ENCODE measurements at places on chromosomes 1 and 21. TPM values are rescaled to one million over a fixed set of nuclear protein-coding genes. Genes with fewer than 3 reads are reported as not detected.
A peak's percentile ranks its signal among the peaks of the same experiment; 100 is the strongest.

GRCh38 chr1:224223819-224224714 lies 41.0 kb downstream of the DEGS1 start:
- peak; percentile 60 for DNase-seq

DNA sequence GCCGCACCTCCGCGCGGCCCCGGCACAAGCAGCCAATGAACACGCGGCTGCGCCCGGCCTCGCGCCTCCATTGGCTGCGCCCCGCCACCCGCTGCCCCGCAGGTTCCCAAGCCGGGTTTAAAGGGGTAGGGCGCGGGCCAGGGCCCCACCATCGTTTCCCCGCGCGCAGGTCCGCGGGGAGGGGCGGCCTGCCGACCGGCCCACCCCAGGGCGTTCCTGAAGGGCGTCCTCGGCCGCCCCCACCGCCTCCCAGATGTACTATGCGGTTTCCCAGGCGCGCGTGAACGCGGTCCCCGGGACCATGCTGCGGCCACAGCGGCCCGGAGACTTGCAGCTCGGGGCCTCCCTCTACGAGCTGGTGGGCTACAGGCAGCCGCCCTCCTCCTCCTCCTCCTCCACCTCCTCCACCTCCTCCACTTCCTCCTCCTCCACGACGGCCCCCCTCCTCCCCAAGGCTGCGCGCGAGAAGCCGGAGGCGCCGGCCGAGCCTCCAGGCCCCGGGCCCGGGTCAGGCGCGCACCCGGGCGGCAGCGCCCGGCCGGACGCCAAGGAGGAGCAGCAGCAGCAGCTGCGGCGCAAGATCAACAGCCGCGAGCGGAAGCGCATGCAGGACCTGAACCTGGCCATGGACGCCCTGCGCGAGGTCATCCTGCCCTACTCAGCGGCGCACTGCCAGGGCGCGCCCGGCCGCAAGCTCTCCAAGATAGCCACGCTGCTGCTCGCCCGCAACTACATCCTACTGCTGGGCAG lies at the start of gene OLIG1:
TSS of gene OLIG1 (plus strand) at position 148 of the 750 bp plus-strand sequence. CDS start at position 254, 106 bp downstream.
- no peak for DNase-seq

DNA sequence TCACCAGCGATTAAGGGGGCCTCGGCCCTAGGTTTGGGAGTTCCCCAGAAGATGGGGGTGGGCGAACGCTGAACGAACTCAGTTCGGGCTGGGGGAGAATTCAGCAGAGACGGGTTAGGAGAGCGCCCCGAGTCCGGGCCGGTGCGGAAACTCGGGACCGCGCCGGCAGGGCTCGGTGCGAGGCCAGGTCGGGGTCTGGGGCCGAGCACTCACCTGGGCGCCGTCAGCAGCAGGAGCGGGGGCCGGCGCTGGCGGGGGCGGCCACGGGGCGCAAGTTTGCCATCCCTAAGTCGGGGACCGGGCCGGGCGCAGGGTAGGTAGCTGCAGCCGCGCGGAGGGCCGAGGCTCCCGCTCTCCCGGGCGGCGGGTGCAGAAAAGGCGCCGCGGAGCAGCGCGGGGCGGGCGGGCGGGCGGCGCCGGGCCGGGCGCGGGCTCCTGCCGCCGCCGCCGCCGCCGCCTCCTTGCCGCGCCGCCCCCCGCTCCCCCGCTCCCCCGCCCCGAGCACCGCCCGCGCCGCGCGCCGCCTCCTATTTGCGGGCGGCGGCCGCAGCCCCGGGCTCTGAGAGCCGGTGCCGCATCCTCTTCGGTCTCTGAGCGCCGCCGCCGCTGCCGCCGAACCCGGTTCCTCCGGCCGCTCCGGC lies 349 bp downstream of the ADGRB2 start:
- no peak for DNase-seq

- DNase-seq = no peak
Observed at GRCh38 chr21:41835711-41836154, 43.4 kb downstream of the PRDM15 start.

- no peak for DNase-seq
Observed at GRCh38 chr1:147613506-147613905, 56.8 kb downstream of the ACP6 start.

- DNase-seq = no peak
Observed at GRCh38 chr1:29900712-29901111, 664.4 kb downstream of the PTPRU start.

TTC24 gene
- total RNA-seq = not detected

IL20 gene
- 0.25 TPM for total RNA-seq

CATSPERE gene
- not detected for total RNA-seq

CA6 gene
- not detected for total RNA-seq

SLC27A3 gene
- 11.9 TPM for total RNA-seq

DNAJB4 gene
- 75.6 TPM for total RNA-seq

MMEL1 gene
- total RNA-seq = not detected
